ENCODE measurements at places on chromosomes 4 and X.

DNA sequence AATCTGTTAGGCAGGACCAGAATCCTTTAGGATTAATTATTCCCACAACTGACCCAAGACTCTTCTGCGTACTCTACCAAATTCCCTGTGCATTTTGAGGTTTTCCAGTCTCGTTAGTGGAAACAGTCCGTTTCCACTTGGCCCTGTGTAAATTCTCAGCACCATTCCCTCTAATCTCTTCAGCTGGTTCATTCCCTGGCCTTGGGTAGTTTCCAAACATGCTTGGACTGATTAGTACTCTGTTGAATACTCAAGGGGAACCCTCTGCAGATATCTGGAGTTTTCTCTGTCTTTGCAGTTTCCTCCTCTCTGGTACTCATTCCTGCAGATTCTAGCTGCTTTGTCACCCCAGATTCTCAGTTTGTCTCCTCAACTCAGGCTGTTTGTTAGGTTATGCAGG, 80.4 kb downstream of the ZFX start:
- no peak for DNase-seq

GRCh38 chrX:50718776-50719175, 95.2 kb downstream of the SHROOM4 start:
- DNase-seq: no peak

GRCh38 chrX:147351644-147352043, 537.1 kb upstream of the CXorf51A start:
- no peak for DNase-seq

- no peak for DNase-seq
These were observed 224.9 kb downstream of the KIT start for GRCh38 chr4:54882616-54883015.

- DNase-seq: no peak
These were observed 209.5 kb upstream of the PPP3CA start for GRCh38 chr4:101556842-101557241.

GRCh38 chr4:26731351-26732035, 129.1 kb upstream of the STIM2 start:
- DNase-seq: no peak

DNA sequence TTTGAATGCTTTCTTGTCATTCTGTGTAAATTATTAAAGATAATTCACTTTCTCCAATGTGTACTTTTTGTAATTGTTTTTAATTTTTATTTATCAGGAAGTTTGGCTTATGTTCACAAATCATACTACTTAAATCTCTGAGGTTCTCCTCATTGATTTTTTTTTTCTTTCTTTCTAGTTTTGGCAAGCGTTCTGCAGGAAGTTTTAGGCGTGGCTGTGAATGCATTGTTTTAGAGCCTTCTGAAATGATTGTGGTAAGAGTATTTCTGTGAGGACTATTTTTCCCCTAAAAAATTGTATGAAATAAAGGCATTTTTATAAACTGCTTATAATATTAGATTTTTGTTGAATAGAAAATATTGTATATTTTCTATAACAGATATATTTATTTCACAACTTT, 135.8 kb downstream of the RAPGEF2 start:
- no peak for DNase-seq

DNA sequence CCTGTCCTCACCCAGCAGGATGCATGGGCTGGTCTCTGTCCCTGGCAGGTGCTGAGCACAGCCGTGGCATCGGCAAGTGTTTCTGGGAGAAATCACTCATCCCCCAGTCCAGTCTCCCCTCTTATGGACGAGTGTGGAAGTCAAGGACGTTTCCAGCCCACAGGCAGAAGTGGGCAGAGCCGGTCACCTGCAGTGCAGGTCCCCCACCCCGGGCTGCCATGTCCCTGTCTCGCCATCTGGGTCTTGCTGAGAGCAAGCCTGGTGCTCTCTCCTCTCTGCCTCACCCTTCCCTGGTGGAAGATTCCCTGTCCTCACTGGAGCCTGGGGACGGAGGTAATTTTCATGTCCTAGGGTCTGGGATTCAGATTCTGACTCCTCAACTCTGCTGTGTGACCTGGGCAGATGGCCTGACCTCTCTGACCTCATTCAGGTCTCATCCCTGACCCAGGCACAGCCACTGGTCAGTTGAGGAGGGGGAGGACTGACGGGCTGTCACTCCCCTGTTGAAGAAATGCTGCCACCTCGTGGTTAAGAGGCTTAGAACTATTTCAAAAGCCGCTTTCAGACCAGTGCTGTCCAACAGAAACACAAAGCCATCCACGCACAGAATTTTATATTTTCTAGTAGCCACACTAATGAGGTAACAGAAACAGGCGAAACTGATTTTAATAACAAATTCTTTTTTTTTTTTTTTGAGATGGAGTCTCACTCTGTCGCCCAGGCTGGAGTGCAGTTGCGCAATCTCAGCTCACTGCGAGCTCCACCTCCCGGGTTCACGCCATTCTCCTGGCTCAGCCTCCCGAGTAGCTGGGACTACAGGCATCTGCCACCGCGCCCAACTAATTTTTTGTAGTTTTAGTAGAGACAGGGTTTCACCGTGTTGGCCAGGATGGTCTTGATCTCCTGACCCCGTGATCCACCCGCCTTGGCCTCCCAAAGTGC, 1.8 kb downstream of the CPZ start:
- no peak for DNase-seq

DNA sequence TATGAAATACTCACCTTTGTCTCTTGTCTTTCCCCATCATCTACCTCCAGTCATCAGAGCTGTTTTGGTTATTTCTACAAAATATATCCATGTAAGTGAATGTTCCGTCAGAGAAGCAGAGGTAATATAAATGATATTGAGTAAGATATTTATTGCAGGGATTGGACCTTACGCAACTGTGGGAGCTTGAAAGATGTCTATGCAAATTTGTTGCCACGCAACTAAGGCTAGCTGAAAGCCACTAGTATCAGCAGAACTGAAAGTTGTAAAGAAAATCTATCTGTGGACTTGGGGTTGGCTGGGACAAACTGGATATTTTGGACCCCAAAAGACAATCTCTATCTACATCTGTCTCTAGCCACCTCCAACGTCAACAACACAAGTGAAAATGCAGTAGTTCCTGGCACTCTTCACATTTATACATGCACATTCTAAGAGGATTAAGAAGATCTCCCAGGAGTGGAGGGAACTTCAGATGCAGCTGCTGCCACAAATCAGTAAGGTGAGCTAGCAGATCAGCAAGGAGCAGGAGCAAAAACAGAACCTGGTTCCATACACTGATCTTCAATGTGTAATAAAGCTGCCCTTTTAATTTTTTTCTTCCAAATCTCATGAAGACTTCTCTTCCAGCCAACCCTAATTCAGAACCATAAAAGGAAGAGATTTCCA, 8.5 kb upstream of the CCSER1 start:
- no peak for DNase-seq

GRCh38 chrX:133541021-133541420, 125.7 kb upstream of the GPC4 start:
- no peak for DNase-seq

DNA sequence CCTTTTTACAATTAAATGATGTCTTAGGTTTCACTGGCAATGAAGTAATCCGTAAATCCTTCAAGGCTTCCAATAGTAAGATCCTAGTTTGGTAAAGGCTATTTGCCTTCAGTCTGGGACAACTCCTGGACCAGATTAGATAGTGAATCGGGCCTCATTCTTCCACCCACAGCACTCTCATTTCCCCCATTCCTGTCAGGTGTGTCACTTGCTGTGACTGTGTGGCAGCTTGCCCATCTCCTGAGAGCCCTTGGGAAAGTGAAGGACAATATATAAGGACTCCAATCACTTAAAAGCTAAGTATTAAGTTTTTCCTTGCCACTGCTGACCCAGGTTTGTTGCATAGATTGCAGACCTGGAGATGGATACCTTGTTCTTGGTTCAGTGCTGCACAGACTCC, 3.3 kb upstream of the GASK1B start:
- DNase-seq: no peak

GRCh38 chr4:80365928-80366327, 30.4 kb downstream of the CFAP299 start:
- no peak for DNase-seq

DNA sequence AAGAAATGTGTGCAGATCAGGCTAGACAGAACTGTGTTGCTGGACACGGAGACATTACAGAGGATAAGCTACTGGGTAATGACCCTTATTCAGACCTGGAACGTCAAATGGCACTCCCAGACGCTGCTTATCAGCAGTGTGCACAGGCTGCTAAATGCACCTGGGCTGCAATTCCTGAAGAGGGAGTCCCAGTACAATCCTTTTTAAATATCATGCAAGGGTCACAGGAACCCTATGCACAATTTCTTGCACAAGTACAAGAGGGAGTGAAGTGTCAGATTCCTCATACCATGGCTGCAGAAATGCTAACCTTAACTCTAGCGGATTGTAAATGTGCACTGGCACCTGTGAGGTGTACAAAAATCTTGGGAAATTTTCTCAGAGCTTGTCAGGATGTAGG, 16.9 kb downstream of the SPIN2B start:
- DNase-seq: no peak

- DNase-seq: no peak
These were observed 71.1 kb upstream of the PPP3CA start for GRCh38 chr4:101418466-101418865.

- no peak for DNase-seq
These were observed 32.3 kb downstream of the MCUB start for GRCh38 chr4:109592367-109592766.

GRCh38 chr4:76881375-76881774, 16.6 kb downstream of the SOWAHB start:
- DNase-seq: no peak

DNA sequence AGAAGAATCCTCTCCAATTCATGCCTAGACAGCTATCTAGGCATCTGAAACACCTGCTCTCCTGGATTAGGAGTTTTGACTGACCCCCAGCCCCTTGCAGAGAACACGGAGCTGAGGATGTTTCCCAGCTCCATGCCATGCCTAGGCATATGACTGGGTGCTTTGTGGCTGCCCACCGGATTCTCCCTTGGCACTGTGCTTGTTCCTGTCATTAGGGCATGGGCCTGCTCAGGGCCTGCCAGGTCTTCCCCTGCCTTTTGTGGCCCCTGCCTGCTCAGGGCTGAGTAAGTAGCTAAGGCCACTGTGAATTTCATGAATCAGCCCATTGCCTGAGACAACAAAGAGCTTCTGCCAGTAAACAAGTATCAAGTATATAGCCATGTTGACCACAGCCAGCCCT, 867.4 kb downstream of the TECRL start:
- DNase-seq: no peak

DNA sequence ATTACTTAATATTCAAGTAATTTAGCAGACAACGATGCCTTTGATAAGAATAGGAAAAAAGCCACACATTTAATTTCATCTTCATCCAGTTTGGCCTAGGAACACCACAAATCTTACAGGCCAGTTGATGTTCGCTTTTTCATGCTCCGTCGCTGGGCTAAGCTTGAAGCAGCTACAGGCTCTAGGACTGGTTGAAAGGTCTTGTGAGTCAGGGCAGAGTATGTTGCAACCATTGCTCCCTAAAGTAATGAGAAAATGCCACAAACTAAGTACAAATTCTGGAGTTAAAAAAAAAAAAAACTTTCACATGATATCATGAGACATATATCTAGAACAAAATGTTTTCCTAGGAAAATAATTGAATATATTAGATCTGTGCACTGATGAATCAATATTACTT, 123.8 kb downstream of the RPS6KA6 start:
- no peak for DNase-seq

DNA sequence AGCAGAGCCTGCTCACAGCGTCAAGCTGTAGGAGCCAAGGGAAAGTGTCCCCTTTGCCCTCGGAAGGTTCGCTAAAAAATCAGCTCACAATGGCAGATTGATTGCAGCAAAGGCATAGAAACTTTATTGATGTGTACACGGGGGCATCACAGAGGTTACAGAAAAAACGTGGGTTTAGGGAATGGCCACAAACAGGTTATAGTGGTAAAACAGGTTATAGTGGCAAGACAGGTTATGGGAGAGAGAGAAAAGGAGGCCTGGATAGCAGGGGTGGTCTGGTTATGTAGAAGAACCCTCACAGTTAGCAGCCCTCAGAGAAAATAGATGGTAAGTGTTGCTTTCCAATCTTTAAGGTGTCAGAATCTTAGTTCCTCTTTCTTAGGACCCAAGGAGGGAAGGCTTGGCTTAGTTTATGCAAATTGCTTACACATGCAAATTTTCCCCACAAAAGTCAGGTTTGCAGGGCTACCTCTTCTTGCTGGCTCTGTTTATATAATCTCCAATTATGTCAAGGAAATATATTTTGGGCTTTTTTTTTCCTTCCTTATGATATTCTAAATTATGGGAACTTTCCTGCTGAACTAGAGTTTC, 113.7 kb downstream of the BMP15 start:
- no peak for DNase-seq

DNA sequence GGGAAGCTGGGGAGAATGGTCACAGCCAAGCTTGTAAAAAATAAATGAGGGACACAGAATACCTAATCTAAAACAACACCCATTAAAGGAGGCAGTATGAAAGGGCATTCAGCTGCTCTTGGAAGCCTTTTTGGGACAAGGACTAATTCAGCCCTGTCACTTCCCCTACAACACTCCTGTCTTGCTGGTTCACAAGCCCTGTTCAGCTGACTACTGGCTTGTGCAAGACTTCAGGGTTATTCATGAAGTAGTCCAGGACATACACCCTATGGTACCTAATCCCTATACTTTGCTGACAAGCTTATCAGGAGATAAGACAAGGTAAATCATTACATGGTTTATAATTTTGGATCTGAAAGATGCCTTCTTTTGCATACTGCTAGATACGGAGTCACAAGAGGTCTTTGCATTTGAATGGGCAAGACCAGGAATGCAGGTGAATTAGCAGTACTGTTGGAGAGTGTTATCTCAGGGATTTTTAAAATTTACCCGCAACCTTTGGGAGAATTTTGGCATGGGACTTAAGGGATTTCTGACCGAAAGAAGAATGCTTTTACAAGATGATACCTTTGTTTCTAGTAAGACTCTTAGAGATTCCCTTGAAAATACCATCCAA, 103.2 kb upstream of the LANCL3 start:
- no peak for DNase-seq

DNA sequence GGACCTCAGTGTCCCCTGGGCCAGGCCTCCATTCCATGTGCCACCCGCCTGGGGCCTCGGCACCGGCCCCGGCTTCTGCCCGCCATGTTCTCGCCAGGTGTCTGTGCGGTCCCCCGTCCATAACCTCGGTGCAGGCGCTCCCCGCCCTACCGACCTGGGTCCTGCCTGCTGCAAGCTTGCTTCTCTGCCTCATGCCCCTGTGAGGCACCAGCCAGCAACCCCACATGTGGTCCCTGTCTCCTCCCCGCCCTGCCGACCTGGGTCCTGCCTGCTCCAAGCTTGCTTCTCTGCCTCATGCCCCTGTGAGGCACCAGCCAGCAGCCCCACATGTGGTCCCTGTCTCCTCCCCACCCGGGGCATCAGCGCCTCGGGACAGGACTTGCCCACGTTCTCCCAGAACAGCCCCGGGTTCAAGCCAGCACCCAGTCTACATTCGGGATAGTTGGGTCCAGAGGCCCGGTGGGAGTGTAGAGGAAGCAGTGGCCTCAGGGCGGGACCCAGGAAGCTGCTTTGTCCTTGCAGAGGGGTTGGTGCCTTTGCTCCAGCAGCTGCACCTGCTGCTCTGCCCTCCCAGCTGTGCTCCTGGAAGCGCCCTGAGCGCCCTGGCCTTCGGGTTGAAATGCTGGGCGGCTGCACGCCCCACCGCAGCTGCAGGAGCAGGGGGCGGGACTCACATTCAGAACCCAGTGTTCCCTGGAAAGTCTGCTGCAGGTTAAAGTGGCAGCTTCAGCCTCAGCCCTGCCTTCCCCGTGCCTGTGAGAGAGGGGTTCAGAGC, 20.1 kb upstream of the UVSSA start:
- no peak for DNase-seq

GRCh38 chrX:97740044-97740443, 856.3 kb downstream of the RPA4 start:
- no peak for DNase-seq
